ENCODE measurements at places on chromosomes 3 and 15. TPM values are rescaled to one million over a fixed set of nuclear protein-coding genes. Genes with fewer than 3 reads are reported as not detected.

GRCh38 chr3:212432-212831 is 15.9 kb downstream of the CHL1 start:
- DNase-seq: no peak

DNA sequence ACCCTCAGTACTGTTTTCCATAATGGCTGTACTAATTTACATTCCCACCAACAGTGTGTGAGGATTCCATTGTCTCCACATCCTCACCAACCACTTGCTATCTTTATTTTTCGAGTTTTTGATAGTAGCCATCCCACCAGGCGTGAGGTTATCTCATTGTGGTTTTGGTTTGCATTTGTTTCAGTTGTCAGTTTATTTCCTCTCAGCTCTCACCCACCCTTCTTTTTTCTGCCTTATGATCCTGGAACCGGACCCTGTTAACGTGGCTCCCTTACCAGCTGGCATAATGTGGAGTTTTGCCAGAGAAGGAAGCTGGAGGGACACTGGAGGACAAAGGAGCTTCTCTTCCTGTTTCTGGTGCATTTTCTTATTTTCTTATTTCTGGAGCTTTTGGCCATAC is 25.1 kb upstream of the SH3GL3 start:
- no peak for DNase-seq

DNA sequence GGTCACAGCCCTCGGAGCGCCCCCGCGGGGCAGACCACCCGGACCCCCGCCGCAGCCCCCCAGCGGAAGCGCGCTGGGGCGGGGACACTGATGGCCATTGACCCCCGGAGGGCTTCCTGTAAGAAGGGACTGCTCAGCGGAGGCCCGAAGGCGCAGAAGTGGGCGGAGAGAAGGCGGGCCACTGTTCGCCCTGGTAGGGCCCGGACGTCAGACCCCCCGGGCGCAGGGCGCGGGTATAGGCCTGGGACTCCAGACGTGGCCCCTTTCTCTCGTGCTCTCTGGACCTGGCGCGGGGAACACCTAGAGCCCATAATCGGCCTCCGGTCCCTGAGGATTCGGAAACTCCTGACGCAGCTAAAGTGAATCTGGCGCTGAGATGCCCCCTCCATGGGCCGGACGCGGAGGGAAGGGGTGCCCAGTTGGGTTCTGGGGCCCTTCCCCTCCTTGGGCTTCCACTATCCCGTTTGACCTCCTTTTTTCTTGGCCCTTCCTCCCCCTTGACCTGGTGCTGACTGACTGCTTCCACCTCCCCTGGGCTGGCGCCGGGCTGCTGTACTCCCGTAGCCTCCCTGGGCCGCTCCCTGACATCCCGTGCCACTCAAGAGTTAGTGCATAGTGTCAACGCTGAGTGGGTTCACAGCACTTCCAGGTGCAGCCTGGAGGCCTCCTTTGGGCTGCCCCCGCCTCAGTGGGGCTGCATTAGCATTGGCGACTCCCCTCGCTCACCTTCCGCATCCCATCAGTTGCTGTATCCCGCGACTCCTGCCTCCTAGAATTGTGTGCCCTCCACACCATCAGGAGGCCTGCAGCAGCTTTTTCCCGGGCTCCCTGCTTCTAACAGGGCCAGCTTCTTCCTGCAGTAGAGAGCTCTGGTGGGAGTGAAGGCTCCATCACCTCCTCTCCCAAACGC is 694 bp downstream of the ABTB1 start:
- no peak for DNase-seq

DNA sequence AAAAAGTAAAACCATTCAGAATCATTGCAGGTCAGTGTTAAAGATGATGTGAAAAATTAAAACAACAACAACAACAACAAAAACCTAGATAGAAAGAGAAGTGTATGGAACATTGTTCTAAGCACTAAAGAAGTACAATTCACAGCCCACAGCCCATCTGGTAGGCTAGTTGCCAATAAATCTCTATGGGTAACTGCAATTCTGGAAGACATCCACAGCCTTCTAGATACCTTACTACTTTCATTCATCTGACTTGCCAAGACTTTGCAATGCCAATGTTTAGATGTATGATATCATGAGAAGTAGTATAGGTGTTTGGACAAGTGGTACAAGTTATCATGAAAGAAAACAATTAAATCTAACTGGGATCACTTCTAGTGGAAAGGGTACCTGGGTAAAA is 198.6 kb downstream of the VGLL3 start:
- DNase-seq: no peak

The FOXL2 gene
- polyA plus RNA-seq: not detected

The KLHL24 gene
- 48.2 TPM for polyA plus RNA-seq

- DNase-seq: no peak
These were observed 2.6 kb upstream of the PIGZ start for GRCh38 chr3:196971094-196971698.

GRCh38 chr15:68401496-68402431 is 30.2 kb downstream of the ITGA11 start:
- no peak for DNase-seq

DNA sequence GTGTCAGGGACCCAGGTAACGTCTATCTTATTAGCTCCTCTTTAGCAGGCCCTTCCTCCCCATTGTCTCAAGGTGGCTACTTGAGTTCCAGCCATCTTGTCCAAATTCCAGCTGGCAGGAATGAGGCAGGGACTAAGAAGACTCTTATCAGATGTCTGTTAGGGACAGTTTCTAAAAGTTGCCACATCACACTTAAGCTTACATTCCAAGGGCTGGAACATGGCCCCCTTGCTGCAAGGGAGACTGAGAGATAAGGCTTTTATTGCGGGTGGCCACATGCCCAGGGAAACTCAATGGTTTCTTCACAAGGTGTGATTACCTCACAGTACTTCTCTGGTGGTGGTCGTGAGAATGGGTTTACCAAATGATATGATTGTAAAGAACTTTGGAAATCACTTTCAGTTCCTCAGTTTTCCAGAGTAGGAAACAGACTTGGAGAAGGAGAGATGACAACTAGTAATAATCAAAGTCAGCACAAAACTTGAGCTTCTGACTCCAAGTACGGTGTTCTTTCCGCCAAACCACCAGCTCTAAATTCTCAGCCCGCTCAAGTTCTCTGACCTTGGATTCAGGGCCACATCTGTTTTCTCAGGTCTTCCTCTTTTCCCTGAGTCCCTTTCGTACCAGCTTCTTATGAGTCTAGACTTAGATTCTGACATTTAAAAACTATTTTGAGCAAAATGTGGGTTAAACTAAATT is 14.2 kb downstream of the PDIA5 start:
- no peak for DNase-seq

The NMNAT3 gene
- 9.9 TPM for polyA plus RNA-seq

DNA sequence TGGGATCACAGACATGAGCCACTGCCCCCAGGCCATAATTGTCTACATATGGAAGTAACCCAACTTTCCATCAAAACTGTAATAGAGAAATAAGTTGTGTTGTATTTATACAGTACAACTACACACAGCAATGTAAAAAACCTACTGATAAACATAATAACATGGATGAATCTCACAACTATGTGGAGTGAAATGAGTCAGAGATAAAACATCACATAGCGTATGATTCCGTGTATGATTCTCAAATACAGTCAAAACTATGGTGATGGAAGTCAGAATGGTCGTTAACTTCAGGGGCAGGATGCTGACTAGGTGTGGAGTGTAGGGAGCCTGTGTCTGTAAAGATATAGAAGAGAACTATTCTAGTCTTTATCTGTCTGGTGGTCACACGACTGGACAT is 332.7 kb upstream of the SLCO3A1 start:
- DNase-seq: no peak

DNA sequence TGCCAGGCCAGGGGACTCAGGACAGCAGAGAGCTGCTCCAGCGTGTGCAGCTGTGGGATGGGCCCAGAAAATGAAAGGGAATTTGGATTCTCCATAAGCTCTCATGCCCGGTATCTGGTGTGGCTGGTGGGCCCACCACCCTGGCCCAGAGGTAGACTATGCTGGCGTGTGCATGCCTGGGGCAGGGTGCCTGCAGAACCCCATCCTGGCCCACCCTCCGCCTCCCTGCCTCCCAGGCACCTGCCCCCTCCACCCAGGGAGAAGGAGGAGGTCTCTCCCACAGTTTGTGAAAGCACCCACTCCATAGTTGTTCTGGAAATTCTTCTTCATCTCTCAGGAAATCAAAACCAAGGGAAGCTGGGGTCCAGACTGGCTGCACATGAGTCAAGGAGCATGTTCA is 112.9 kb downstream of the ADCY5 start:
- DNase-seq: no peak

GRCh38 chr3:123610331-123610730 is 25.5 kb upstream of the HACD2 start:
- no peak for DNase-seq

The THAP10 gene
- 9.6 TPM for polyA plus RNA-seq

GRCh38 chr3:177529716-177530335 is 332.5 kb upstream of the TBL1XR1 start:
- DNase-seq: no peak

The SH2D7 gene
- 0.44 TPM for polyA plus RNA-seq

DNA sequence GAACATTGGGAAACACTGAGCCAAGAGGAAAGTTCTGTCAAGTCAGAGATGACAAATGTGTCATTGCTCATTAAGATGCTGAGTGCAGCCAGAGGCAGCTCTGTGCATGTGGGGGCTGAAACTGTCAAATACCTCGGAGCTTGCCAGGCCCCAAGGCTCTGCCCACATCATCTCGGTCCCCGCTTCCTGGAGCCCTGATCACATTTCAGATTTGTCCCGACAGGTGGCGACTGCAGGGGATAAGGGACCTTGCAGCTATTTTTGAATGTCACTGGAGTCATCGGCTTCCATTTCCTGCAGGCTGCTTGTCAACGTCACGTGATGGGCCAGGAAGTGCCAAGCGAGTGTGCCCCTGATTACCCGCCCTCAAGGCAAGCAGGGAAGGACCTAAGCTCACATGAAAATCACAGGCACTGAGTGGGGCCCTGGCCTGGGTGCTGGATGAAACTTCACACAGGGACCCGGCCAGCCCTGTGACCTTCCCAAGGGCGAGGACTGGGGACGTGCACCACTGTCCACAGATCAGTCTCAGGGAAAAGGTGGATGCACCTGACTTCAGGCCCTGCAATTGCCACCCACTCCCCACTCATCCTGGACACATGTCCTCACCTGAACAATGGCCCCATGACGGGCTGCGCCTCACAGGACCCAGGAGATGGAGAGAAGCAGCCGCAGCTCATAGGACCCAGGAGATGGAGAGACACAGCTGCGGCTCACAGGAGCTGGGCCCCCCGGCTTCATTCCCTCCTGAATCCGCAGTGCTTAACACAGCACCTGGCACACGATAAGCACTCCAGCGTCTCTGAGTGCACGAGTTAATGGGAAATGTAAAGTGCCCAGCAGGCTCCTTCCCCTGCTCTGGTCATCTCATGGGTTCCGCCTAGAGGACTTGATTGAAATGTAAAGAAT is 73.4 kb downstream of the NUP210 start:
- DNase-seq: no peak

GRCh38 chr15:38454696-38455090 is 766 bp downstream of the FAM98B start:
- no peak for DNase-seq

- DNase-seq: peak; percentile 25
These were observed 1.1 kb downstream of the HDGFL3 start for GRCh38 chr15:83206526-83207008.

DNA sequence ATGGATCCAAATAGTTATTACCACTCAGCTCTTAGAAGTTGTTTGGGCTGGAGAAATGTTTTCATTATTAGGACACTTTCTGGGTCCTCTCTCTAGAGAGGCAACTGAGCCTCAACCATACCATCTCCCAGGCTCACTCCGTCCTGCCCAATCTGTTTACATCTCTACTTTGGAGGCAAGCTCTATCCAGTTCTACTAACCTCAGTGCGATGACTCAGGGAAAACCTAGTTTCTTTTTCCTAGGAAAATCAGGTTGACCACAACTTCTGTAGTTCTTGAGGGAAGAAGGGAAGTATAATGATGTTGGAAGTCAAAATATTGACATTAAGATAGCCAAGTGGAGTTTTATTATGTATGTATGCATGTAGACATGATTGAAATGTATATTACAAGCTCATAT is 40.4 kb downstream of the LPP start:
- no peak for DNase-seq

DNA sequence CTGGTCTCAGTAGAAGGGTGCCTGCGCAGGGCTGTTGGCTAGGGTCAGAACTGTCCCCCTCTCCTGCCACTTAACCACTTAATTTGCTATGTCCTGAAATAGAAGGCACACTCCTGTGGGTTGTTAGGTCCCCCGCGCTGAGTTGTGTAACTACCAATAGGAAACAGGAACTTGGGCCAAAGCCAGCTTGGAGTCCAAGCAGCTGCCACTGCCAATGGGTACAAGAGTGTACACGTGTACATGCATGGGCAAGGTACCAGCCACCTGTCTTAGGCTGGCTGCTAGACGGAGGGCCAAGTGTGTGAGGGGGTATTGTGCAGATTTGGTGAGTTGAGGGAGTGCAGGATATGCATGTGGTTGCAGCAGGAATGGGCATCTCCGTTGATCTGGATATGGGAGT is 29.7 kb upstream of the POLG start:
- DNase-seq: no peak

The SCN5A gene
- polyA plus RNA-seq: 0.94 TPM

The GMNC gene
- 6.0 TPM for polyA plus RNA-seq
